ENCODE measurements at places on chromosomes 12 and 14. TPM values are rescaled to one million over a fixed set of nuclear protein-coding genes. Genes with fewer than 3 reads are reported as not detected.

DNA sequence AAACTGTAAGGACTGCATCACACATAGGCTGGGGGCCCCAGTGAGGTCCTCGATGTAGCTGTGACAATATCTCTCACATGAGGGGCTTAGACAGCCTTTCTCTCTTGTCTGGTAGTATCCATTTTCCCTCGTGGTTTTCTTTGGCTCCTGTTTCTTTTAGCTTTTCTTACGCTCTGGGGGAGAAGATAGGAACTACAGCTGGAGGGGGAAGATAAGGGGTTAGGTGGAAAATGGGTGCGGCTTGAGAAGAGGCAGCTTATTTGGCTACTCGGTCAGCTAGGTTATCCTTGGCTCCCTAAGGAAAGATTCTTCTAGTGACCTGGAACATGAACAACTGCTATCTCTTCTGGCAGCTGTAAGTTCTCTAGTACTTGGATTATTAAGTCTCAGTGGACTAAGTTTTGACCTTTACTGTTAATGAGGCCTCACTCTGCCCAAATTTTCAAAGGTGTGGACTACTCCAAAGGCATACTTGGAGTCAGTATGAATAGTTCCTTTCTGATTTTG, 28.7 kb upstream of the CPNE8 start:
- no peak for DNase-seq

The KRT81 gene
- 0.16 TPM for total RNA-seq

- no peak for DNase-seq
These were observed 368.4 kb downstream of the ATP23 start for GRCh38 chr12:58309806-58310205.

GRCh38 chr12:105738051-105738450, 400.7 kb downstream of the NUAK1 start:
- no peak for DNase-seq

The SERPINA10 gene
- total RNA-seq = not detected

DNA sequence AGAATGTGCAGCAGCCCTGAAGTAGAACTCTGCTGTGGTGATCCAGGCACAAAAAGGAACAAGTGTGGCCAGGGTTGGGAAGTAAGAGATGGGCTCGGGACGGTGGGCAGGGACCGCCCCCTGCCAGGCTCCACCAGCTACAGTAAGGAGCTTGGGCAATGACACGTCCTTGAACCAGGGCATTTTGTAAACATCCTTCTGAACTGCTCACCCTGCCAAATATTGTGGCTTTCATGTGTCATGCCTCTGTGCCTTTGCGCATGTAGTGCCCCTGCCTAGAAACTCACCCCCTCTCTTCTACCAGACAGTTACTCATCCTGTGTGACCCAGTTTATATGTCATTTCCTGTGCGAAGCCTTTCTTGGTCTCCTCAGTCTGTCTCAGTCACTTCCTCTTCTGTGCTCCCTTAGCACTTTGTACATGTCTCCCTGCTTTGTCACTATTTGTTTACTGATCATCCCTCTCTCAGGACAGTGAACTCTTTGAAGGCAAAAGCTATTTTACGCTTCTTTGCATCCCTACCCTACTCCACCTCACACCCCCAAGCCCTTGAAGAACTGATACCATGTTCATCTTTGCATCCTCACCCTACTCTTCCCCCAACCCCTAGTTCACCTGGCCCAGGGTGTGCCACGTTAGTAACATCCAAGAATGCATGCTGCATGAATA, 108.9 kb upstream of the PLEKHG7 start:
- DNase-seq = no peak

GRCh38 chr14:75568791-75569190, 9.6 kb upstream of the FLVCR2 start:
- no peak for DNase-seq

- no peak for DNase-seq
These were observed 79.5 kb downstream of the PTPRB start for GRCh38 chr12:70557583-70558191.

DNA sequence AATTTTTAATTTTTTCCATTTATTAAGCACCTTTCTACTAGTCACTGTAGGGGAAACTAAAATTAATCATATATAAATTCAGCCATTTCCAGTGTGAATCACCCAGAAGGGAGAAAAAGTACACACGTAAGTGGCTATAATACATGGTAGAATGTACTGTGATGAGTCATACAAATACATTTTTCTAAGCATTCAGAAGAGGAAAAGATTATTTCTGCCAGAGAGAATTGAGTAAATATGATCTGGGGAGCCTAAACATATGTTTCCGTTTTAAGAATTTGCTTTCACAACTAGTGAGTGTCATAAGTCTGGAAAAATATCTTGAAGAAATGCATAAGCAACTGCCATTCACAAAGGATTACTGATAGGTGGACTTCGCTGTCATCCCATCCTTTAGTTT, 102.8 kb downstream of the TGFB3 start:
- no peak for DNase-seq

DNA sequence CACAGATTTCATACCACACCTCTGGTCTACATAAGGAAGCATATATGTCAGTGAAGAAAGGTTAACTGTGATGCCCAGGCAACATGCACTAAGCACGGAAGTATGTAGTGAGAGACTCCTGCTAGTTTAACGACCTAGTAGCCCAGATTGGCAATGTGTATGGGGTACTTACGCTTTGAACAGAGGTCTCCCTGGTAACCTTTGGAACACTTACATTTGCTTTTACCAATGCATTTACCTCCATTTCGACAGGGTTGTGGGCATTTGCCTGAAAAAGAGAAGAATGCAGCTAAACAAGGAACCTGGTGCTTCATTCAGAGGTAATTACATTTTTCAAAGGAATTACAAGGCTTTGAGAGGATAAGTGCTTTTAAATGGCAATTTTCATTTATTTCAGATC, 65.2 kb downstream of the WIF1 start:
- no peak for DNase-seq

GRCh38 chr12:50572287-50572686, 67.5 kb downstream of the DIP2B start:
- no peak for DNase-seq

DNA sequence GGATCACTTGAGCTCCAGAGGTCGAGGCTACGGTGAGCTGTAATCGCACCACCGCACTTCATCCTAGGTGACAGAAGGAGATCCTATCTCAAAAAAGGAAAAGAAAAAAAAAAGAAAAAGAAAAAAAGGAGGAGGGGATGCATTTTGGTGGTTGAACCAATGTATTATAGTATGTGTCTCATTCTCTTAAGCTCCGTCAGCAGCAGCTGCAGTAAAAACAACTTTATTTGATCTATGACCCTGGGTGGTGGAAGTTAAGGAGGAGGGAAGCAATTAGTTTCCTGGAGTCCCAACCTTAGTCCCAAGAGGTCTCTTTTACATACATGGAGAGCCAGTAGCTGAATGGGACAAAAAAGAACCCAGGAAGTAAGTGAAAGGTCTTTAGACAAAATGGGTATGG, 26.8 kb upstream of the APOF start:
- no peak for DNase-seq

DNA sequence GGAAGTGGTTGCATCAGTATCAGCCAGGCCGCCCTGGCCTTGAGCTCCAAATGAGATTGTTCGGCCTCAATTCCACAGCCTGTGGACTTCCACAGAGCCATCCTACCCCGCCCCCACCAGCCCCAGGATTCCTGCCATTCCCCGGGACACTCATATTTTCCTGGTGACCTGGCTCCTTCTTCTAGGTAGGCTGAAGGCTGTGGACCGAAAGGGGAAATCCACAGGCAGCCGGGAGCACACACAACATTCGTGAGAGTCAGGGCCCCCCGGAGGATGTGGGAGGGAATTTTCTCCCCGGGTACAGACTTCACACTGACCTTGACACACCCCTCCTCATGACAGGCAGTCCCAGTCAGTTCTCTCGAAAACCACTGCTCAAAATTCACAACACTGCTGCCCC, 39.9 kb downstream of the RIN3 start:
- DNase-seq = no peak

The CCDC63 gene
- not detected for total RNA-seq

DNA sequence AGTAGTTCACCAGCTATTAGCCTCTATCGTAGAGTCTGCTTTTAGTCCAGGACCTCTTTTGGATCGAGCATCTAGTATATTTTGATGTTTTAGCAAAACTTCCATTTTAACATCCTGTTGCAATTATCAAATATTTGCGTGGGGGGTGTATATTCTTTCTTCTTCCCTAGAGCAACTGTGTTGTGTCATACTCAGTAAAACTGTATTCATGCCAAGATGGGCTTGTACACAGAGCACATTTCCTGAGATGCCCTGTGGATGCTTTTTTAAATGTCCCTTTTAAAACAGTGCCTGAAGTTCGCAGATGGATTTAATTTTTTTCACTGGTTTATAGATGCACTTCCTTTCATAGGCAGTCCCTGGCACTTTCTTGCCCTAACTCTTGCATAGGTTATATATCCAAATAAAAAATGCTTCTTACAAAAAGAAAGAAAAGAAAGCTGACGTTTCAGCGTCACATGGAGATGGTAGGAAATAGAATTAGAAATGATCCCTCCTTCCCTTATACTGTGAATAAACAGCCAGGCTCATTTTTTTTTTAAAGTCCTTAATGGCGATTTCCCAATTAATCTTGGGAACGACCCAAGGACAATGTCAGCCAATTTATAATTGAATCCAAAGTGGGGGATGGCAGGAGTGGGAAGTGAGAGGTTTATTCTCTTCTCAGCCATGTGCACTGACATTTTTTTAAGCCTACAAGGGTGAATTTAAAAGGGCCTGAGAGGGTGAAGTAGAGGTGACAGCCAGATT, 247.0 kb downstream of the SLC41A2 start:
- no peak for DNase-seq

GRCh38 chr14:92607251-92607650, 93.7 kb downstream of the RIN3 start:
- no peak for DNase-seq

- no peak for DNase-seq
These were observed 41.9 kb downstream of the PTGER2 start for GRCh38 chr14:52356025-52356424.

The SPX gene
- not detected for total RNA-seq
